Kidney (tissue), 22 donors: ENCODE measurements at places on chromosomes 6 and 20. TPM values are rescaled to one million over a fixed set of nuclear protein-coding genes. Genes with fewer than 3 reads are reported as not detected.
A peak's percentile ranks its signal among the peaks of the same experiment; 100 is the strongest.

DNA sequence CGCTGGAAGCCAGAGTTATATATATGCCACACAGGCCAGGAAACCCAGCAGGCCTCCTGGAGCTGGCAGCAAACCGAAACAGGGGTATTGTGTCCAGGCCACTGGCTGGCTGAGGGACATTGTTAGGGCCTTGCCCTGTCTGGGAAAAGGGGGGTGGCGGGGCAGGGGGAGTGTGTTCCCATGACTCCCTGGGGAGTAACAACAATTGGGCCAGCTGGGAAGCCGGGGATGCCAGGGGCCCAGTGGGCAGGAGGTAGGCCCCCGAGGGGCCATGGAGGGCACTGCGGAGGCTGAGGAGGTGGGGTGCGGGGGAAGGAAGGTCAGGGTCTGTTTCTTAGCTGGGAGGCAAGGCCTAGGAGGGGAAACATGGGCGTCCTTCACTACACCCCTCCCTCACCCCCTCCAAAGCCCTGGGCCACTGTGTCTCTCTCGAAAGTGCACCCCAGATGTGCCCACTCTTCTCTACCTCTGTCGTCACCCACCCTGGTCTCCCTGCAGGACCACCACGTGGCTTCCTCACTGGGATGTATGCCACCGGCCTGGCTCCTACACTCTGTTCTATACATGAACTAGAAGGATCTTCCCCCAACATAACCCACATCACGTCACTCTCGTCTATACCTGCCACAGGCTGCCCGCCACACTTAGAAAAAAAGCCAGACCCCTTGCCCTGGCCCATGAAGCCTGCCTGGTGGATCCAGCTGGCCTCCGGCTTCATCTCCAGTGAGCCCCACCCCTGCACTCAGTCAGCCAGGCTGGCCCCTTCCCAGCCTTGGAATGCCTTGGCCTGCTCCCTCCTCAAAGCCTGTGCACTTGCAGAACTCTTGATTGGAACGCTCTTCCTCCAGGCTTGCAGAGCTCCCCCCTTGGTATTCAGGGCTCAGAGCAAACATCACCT lies 7.8 kb upstream of the E2F1 start:
- DNase-seq = peak; percentile 41

GRCh38 chr20:24948939-24949679 lies at the start of gene CST7:
Gene CST7 (plus strand): TSS chr20:24949269. CDS start chr20:24949506, 237 bp downstream.
- no peak for DNase-seq

GRCh38 chr6:44257753-44258324 lies 511 bp upstream of the SLC35B2 start:
- DNase-seq = no peak

The BTNL2 gene
- not detected for total RNA-seq

DNA sequence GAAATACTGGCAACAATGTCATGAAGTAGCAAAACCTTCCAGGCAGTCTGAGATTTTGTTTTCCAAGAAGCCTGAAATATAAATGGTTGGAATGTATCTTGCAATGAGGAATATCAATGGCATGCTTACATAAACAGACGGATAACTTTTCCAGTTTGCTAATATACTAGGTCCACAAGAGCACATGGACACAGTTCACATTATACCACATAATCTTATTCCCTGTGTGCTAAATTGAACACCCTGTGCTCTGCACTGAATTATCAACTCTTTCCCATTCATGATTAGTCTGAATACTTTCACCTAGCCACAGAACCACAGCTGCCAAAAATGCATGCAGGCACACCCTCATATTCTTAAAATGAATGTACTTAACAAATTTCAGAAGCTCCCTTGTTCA lies 274.3 kb downstream of the COL12A1 start:
- no peak for DNase-seq

DNA sequence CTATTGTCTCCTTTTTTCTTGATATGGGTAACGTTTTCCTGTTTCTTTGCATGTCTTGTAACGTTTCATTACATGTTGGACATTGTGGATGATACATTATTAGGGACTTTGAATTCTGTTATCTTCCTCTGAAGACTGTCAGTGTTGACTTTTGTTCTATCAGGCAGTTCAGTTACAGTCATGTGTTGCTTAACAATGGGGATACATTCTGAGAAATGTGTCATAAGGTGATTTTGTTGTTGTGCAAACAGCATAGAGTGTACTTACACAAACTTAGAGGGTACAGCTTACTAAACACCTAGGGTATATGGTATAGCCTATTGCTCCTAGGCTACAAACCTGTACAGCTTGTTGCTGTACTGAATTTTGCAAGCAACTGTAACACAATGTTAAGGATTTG lies 64.7 kb downstream of the AK9 start:
- DNase-seq = no peak

- DNase-seq = no peak
These were observed 309.3 kb upstream of the CDYL start for GRCh38 chr6:4466769-4467480.

The NKX2-4 gene
- not detected for total RNA-seq

- DNase-seq = no peak
These were observed 110.5 kb downstream of the TULP4 start for GRCh38 chr6:158422629-158423238.

The LY6G5B gene
- 15.1 TPM for total RNA-seq

The ZNF831 gene
- 1.9 TPM for total RNA-seq

- DNase-seq = no peak
These were observed 86.0 kb upstream of the IYD start for GRCh38 chr6:150282806-150283205.

DNA sequence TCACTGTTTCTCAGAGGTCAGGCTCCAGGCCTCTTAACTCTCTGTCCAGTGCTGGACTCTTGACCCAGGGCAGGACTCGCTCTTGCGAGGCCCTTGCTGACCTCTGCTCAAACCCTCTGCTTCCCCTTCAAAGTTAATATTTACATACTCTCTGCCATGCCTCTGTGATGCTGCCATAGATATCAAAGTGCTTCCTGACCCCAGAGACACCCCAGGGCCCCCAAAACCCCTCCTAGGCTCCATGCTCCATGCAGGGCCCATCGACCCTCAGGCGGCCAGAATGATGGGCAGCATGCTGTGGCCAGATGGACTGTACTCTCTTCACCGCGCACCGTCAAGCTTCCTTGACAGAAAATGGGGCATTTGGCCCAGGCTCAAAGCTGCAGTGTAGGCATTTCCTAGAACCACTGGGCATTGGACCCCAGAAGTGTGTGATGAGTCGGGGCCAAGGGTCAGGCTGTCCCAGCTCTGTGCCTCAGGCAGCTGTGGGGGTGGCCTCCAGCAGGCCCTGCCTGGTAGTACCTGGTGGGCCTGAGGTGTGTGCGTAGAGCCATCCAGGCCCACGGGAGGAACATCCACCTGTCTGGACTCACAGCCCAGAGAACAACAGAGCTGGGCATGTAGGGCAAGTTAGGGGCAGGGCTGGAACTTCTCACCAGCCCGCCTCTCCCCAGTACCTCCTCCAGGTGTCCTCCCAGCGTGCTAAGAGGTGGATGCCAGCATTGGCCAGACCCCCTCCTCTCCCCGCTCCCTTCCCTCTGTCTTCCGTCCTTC lies 142.8 kb downstream of the VEGFA start:
- DNase-seq = peak; percentile 41

GRCh38 chr6:127503022-127503421 lies 16.1 kb downstream of the MTCL3 start:
- no peak for DNase-seq

DNA sequence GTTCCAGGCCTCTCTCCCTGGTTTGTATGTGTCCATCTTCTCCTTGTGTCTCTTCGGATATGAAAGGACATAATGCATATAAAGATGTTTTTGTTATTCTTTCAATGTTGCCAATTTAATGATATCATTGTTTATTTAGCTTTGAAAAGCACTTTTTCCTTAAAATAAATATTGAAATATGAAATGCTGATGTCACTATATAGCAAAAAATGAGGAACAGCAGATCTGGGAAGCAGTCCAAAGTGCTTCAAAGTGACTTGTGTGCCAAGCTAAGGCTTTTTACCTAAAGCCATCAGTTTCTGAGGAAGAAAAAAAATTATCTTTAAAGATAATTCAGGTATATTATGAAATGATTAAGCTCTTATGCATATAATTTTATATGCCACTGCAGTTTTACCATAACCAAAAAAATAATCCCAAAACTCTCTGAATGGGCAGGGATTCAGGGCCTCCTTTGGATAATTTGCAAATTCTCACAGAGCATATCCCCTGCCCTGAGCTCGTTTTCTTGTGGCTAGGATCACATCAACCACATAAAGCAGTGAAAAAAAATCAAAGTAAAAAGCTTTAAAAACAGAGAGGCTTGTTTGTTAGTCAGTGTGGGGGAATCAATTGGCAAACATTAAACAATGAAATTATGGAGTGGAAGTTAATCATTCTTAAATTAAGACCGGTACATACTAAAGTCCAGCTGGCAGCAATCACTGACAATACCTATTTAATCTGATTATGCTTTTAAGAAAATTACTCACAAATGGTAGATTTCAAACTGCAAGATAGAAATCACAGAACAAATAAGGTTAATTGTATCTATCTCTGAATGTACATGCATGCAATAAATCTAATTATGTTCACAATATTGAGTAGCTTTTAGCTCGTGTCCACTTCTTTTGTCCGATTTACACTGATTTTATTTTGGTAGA lies 1027.9 kb upstream of the ADGRB3 start:
- no peak for DNase-seq

- DNase-seq = no peak
These were observed 683 bp upstream of the GCNT2 start for GRCh38 chr6:10520468-10520867.

DNA sequence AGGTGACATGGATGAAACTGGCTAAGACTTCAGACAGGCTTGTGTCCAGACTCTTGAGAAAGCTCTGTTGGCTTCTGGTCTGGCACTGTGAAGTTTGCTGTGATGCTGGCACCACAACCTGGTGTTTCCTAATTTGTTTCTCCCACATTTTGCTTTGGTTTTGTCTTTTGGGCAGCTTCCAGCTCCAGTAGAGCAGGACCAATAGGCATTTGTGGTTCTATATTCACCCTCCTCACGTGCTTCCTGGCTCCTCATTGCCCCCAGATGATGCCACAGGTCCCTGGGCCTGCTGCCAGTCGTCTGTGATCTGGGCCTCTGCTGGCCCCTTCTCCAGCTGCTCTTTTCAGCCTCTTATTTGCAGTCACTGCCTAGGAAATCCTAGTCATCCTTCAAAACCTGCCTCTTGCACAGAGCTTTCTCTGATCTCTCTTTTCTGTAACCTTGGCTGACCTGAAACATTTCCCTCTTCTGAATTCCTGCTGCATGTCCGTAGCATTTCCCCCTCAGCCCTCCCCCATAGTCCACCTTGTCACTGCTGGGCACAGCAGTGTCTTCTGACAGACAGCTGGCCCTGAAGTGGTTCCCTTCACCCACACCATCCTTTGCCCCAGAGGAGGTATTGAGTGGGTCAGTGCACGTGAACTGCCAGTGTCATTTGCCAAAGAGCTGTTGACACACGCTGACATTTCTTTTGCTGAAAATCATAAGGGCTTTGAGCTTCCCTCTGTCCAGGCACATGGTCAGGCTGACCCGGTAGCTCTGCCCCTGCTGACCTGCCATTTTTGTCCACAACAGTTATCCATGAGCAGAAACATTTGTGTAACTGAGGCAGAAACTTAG lies 63.0 kb downstream of the PTPN1 start:
- no peak for DNase-seq

GRCh38 chr6:133360194-133360593 lies 119.0 kb downstream of the EYA4 start:
- DNase-seq = no peak

The GGTLC1 gene
- not detected for total RNA-seq

The GSTA2 gene
- 0.28 TPM for total RNA-seq

The CYP24A1 gene
- total RNA-seq = 39.0 TPM

GRCh38 chr6:273551-274058 lies 18.7 kb upstream of the DUSP22 start:
- DNase-seq = no peak

DNA sequence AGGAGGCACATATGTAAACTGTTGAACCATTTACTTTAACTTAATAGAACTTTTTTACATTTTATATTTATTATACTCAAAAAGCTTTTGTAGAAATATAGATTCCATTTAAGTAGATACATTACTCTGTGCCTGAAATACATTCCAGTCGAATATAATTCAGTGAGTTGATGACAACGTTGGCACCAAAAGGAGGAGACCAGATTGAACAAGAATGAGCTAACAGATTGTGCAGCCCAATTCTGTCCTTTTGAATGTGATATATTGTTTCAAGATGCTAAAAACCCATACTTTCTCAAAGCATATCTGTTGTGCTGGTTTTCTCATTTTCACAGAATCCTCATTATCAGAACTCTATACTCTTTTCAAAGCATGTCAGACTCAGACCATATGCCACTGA lies 147.4 kb upstream of the SIM1 start:
- no peak for DNase-seq

- DNase-seq = no peak
These were observed 18.4 kb downstream of the EDN3 start for GRCh38 chr20:59318803-59319202.

- DNase-seq = no peak
These were observed 15.0 kb upstream of the ETV7 start for GRCh38 chr6:36402481-36402880.

DNA sequence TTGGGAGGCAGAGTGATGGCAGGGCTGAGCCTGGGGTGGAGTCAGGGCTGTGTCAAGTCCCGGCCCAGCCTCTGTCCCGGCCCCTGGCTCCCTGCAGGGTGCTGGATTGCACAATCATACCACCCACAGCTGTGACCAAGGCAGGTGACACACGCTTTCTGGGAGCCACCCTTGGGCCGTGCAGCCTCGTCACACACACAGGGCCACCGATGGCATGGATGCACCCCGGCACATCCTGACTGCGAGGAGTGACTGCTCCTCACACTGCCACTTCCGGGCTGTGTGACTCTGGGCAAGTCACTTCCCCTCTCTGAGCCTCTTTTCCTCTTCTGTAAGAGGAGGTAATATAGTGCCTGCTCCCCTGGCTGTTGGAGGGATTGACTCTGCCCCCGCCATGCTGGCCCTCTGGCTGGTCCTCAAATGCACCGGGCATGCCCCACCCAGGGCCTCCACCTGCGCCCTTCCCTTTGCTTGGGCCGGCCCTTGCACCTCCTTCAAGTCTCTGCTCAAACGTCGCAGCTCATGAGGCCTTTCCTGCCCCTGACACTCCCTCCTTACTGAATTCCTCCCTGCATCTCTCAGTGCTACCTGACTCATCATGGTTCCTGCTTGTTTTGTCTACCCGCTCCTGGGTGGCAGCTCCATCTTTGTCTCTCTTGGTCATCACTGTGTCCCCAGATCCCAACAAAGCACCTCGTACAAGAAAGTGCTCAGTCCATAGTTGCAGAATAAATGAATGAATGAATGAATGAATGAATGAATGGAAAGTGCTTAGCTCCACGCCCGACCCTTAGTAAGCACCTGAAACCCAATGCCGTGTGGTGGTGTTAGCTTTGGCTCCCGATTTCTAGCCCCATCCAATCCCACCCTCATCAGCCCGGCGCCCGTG lies 93.5 kb downstream of the CEBPB start:
- no peak for DNase-seq

The VWA7 gene
- total RNA-seq = 32.5 TPM

The EYA2 gene
- 2.6 TPM for total RNA-seq

The PROKR2 gene
- total RNA-seq = not detected

- DNase-seq = no peak
These were observed 331.8 kb downstream of the GJA1 start for GRCh38 chr6:121767211-121767610.

GRCh38 chr6:17015551-17016381 lies 86.1 kb upstream of the STMND1 start:
- DNase-seq = peak; percentile 64

- peak; percentile 22 for DNase-seq
These were observed 27.0 kb upstream of the APMAP start for GRCh38 chr20:25019381-25020155.

- DNase-seq = no peak
These were observed 68.8 kb downstream of the ZBTB2 start for GRCh38 chr6:151322570-151322969.
